Activated CD4-positive, alpha-beta T cell treated with anti-CD3 and anti-CD28 coated beads for 1 hour (primary cell): ENCODE measurements at places on chromosomes 16 and 17.

DNA sequence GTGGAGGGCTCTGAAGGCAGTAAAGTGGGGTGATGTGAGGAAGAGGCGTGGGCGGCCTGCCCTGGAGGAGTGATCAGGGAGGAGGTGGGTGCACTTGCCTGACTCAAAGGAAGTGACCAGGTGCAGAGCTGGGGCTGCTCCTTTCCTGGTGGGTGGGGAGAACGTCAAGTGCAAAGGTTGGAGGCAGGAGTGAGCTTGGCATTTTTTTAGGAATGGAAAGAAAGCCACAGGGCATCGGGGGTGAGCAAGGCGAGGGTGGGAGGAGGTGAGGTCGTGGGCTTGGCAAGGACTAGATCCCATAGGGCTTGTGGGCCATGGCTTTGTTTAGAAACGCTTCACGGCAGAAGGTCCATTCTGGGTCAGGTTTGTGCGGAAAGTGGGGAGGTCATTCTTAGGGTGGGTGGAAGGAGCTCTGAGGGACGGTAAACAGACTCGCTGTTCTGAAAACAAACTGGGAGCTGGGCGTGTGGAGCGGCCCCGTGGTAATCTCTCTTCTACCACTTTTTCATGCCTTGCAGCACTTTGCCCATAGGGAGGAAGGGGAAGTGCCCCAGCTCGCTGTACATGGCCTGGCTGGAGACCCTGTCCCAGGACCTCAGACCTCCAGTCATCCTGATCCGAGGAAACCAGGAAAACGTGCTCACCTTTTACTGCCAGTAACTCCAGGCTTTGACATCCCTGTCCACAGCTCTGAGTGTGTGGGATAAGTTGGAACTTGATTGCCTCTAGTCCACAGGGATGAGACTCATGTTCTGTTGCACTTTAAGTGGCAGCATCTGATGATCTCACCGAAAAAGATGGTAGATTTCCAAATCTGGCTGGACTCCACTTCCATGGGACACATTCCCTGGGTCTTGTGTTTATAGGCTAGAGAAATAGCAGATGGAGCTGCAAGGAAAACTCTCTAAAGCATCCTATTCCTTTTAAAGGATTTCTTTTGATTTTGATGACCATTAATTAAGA is 18.9 kb upstream of the HERPUD1 start:
- DNase-seq = no peak

GRCh38 chr17:60229188-60229802 is 79.5 kb downstream of the CA4 start:
- DNase-seq = no peak

DNA sequence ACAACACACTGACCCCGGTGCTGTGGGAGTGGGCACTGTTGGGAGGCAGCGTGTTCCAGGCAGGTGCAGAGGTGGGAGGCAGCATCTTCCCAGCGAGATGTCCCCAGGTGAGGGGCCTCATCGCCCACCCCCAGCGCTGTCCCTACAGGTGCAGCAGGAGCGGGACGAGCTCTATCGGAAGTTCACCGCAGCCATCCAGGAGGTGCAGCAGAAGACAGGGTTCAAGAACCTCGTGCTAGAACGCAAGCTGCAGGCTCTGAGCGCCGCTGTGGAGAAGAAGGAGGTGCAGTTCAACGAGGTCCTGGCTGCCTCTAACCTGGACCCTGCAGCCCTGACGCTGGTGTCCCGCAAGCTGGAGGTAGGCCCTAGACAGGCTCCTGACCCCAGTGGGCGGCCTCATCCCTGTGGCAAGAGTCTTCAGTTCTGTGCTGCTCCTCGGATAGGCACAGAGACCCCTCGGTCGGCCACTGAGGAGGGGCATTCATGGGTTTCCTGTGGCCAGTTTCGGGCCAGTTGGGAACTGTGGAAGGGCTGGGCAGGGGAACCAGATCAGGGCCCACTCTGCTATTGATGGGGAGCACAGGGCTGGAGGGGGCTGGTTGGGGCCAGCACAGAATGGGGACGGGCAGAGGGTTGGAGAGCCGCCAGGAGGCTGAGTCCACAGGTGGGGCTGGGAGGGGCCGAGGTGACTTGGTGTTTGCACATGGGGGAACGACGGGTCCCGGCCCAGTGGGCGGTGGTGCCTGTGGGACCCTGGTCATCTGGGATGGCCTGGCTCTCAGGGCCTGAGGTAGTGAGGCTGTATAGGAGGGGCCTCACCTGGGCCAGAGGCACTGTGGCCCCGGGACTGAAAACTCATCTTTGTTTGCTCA is 21.1 kb upstream of the DBNDD1 start:
- DNase-seq = no peak

GRCh38 chr17:2909846-2910234 is 113.6 kb downstream of the RAP1GAP2 start:
- DNase-seq = no peak

DNA sequence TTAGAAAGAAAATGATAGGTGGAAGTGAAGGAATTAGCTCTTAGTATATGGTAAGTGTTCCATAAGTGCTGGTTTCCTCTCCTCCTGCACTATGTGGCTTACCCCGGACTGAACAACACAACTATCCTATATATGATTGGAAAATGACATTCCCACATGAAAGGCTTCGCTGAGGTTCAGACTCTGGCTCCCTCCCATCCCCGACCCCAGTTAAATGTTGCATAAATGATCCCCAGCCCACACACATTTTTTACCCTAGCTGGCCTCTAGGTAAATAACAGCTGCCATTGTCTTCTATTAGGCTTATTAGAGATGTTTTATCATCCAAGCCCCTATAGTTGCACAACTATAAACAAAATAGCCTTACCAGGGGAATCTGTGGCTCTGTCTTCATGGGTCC is 495.6 kb upstream of the CDH11 start:
- DNase-seq = no peak
